ENCODE measurements at places on chromosomes 12 and 14. TPM values are rescaled to one million over a fixed set of nuclear protein-coding genes. Genes with fewer than 3 reads are reported as not detected.

DNA sequence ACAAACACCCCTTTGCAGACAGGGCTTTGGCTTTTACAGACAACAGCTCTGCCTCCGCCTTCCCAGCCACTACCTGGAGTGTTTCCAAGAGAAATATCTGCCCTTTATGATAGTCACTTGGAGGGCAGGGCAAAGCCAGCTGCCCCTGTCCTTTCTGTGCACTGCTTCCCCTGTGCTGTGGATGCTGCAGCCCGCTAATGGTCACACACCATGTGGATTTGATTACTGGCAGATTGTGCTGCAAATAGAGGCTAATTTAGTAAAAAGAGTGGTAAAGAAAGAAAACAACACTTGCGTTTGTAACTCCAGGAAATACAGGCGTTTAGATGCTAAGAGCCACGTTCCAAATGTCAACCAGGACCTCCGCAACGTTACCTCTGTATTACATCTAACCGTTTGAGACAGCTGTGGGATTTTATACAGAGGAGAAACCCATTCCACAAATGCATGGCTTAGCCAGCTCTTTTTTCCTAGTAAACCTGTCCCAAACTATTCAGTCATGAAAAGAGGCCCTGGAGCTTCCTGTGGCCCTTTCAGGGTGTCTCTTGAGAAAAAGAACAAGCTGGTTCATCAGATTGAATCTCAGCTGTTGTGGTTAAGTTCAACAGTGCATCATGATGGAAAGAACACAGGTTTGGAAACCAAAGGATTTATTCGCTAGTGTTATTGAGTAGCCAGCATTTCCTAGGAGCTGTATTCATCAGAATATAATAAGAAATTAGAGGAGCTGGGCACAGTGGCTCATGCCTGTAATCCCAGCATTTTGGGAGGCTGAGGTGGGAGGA lies 30.1 kb upstream of the PWP1 start:
- no peak for DNase-seq

The SLC24A4 gene
- total RNA-seq = 0.24 TPM

The CNTN1 gene
- total RNA-seq = 0.19 TPM

GRCh38 chr14:105313381-105314286 lies 914 bp upstream of the PACS2 start:
- DNase-seq = no peak

- DNase-seq = no peak
Measured at GRCh38 chr12:69633061-69633460, 22.4 kb upstream of the LRRC10 start.

DNA sequence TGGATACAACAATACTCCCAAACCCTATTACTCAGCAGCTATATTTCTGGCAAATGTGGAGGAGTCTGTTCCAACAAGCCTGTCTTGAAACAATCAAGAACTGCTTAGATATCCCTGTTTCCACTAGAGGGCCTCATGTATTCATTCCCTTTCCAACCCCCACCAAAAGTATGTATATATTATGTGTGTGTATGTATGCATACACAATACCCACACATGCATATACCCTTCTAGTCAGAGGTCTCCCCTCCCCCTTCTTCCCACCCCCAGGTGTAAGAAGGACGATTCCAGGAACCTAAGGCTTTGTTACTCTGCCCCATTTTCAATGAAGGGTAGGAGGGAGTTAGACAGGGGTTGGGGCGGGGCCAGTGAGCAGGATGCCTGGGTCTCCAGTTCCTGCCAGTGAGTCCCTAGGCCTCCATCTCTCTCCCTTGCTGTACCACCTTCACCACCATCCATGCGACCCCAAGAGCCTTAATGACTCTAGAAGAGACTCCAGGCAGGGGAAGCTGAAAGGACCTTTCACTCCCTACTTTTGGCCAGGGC lies at the start of gene DGKA:
DGKA (plus strand) TSS at position 392 of the 546 bp plus-strand sequence. CDS start 5,342 bp downstream, outside the sequence.
- DNase-seq = no peak

The ZC3H10 gene
- 2.9 TPM for total RNA-seq

GRCh38 chr14:50740856-50741255 lies 72.8 kb upstream of the SAV1 start:
- no peak for DNase-seq

The MYH7 gene
- total RNA-seq = 1,082 TPM

The PRKD1 gene
- 7.5 TPM for total RNA-seq

All from right atrium auricular region (tissue), 2 donors.